Neuronal stem cell (in vitro differentiated cells): ENCODE measurements at places on chromosomes 3 and 15.

GRCh38 chr3:99751649-99752048 is 66.0 kb upstream of the CMSS1 start:
- no peak for DNase-seq

DNA sequence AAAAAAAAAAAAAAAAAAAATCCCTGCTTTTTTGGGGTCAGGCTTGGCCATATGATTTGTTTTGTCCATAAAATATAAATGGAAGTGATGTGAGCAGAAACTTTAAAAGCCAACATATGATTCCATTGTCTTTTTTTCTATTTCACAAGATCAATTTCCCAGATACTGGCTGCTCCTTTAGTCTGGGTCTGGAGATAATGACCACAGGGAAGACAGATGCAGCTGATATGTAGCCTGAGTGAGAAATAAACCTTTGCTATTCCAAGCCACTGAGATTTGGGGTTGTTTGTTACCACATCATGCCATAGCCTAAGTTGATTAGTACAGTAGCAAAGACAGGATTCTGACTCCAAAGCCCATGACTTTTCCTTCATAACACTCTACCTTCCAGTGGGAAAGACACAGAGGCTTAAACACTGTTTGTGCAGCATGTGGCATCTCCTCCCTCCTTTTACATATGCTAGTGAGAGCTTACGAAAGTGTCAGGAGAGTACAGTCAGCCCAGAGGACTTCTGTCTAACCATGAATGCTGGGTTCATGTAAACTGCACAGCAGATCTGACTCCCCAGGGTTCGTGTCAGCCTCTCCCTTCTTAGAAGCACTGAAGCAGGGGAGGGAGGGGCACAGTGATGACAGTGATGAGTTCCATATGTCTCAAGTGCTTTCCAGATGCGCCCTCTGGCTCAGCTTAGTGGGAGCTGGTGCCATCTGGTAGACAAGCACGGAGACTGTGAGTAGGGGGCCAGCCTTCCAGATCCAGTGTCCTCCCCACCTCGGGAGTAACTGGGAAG is 36.7 kb upstream of the SLC7A14 start:
- no peak for DNase-seq

DNA sequence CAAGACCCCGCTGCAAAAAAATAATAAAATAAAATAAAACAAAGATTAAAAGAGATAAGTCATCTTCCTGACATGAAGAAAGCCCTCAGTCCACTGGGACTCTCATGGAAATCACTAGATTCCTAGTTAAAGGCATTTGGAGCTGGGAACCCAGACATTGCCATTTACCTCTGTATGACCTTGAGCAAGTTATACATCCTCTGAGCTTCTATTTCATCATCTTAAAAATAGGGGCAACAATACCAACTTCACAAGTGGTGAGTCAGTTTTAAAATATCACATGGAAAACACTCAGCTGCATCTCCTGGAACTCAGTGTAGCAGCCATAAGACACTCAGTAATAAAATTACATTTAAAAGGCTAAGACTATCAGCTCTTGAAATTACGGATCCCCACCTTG is 334.8 kb downstream of the ERC2 start:
- DNase-seq: no peak

DNA sequence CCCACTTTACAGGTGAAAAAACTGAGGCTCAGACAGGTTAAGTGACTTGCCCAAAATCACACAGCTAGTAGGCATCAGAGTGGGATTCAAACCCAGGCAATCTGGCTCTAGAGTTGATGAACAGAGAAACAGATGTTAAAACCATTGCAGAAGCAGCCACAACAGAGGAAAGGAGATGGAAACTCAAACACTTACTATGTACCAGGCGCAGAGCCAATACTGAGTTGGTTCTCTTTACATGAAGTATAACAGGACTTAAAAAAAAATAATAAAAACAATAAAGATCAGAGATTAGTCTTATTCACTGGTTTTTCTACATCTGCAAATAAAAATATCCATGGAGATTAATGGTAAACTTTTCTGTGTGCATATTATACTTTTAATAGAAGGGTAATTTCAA is 84.9 kb upstream of the SPATA12 start:
- DNase-seq: no peak

- DNase-seq: no peak
These were observed 135.9 kb downstream of the FEZF2 start for GRCh38 chr3:62237286-62237948.
